ENCODE measurements at places on chromosomes 3 and 15.
A peak's percentile ranks its signal among the peaks of the same experiment; 100 is the strongest.

DNA sequence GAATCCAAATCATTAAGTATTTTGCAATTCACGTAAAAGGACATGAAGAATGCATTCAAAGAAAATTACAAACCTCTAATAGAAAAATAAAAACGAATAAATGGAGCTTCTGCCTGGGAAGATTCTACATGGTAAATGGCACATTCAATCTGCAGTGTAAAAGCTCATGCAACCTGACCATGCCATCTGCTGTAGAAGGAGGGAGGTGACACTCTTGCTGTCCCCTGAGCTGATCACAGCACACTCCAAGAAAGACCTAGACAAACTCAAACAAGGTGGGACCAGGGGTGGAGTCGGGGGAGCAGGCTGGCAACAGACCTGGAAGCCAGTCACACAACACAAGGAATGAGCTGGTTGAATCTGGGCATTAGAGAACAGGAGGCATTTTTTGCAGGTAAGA, 101.8 kb downstream of the BDH1 start:
- peak; percentile 16 for DNase-seq

DNA sequence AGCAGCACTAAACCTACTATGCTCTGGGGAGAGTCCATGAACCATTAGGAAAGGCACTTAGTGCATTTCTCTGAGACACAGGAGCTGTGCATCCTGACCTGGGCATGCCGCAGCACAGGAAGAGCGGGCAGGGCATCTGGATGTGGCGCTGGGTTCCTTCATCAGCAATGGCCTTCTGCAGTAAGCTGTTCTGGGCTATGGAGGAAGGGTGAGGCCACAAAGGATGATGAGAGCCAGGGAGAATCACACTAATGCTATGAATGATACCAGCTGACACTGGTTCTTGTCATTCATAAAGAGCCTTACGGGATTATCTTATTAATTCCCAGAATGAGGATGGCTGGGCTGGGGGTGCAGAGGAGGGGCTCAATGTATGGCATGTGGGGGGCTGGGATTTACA, 12.7 kb upstream of the SCN10A start:
- DNase-seq: no peak

- no peak for DNase-seq
Measured at GRCh38 chr15:48682942-48683651, 37.6 kb upstream of the FBN1 start.

GRCh38 chr3:126056681-126057500, 27.0 kb downstream of the SLC41A3 start:
- no peak for DNase-seq

- no peak for DNase-seq
Measured at GRCh38 chr15:39870537-39870936, 49.5 kb downstream of the GPR176 start.

- no peak for DNase-seq
Measured at GRCh38 chr3:46022909-46023785, 4.1 kb downstream of the XCR1 start.

GRCh38 chr3:180926526-180926925, 14.1 kb downstream of the FXR1 start:
- no peak for DNase-seq

GRCh38 chr3:33982269-33982798, 183.9 kb downstream of the PDCD6IP start:
- no peak for DNase-seq

DNA sequence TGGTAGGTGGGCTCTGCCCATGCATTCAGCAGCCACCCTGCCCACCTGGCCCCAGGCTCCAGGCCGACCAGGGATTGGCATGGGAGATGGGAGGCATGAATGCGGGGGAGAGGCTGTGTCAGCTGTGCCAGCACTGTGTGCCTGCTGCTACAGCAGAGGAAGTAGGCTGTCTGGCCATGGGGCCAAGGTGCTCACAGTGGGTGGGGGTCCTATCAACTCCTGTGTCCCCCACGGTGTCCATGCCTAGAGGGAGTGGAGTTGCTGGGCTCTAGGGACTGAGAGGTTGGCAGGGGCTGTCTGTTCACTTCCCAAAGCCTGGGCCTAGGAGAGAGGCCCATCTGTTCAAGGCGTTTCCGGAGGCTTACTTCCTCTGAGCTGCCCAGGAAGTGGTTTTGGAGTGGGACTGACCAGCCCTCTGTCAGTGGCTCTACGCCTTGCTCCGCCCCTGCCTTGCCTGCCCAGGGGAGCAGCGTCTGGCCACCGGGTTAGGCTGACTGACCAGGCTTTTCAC, 5.8 kb downstream of the PRKCD start:
- DNase-seq: no peak

DNA sequence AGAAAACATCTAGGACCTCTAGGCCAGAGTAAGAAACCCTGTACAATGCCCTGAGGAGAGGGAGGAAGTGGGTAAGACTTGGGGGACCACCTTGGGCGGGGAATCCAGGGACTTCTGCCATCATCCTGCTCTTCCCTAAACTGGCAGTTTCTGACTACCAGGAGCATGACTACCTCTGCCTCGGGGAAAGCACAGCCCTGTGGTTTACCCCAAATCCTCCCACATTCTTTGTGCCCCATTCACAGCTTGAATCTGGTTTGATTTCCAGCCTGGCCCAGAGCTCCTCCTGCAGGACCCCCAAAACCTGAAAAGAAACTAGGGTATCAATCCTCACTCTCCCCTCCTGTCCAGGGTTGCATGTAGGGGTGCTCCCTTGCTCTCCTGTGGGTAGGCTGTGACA, 4.7 kb downstream of the C3orf18 start:
- no peak for DNase-seq

- no peak for DNase-seq
Measured at GRCh38 chr3:60095516-60095915, 1045.7 kb upstream of the CFAP20DC start.

DNA sequence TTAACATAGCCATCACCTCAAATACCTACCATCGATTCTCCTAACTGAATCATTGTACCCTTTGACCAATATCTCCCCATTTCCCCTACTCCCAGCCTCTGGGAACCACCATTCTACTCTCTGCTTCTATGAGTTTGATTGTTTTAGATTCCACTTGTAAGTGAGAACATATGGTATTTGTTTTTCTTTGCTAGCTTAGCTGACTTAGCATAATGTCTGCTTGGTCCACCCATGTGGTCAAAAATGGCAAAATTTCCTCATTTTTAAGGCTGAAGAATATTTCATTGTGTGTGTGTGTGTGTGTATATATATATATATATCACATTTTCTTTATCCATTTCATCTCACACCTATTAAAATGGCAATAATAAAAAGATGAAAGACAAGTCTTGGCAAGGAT, 469.3 kb downstream of the FHIT start:
- no peak for DNase-seq

GRCh38 chr3:15929944-15930571, 132.3 kb upstream of the ANKRD28 start:
- DNase-seq: no peak

GRCh38 chr15:29844290-29844903, 22.1 kb upstream of the TJP1 start:
- DNase-seq: no peak

- no peak for DNase-seq
Measured at GRCh38 chr15:57057134-57057930, 138.9 kb downstream of the TCF12 start.

- DNase-seq: no peak
Measured at GRCh38 chr3:14373753-14374376, 28.5 kb upstream of the SLC6A6 start.

DNA sequence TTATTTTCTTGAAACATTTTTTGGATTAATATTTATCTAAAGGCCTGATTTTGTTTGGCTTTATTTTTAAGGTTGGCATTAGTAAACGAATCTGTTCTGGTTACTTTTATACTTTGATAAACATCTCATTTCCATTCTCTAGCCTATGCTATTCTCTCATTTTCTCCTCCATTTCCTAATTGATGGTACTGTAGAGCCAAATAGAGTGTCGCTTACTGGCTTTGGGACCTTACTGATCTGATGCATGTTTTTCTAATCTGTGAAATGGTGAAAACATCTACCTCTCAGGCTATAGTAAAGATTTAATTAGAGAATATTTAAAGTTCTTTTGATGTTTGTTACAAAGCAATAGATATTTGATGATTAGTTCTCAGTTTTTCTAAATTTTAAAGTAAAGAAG, 1.6 kb downstream of the LNP1 start:
- DNase-seq: no peak

DNA sequence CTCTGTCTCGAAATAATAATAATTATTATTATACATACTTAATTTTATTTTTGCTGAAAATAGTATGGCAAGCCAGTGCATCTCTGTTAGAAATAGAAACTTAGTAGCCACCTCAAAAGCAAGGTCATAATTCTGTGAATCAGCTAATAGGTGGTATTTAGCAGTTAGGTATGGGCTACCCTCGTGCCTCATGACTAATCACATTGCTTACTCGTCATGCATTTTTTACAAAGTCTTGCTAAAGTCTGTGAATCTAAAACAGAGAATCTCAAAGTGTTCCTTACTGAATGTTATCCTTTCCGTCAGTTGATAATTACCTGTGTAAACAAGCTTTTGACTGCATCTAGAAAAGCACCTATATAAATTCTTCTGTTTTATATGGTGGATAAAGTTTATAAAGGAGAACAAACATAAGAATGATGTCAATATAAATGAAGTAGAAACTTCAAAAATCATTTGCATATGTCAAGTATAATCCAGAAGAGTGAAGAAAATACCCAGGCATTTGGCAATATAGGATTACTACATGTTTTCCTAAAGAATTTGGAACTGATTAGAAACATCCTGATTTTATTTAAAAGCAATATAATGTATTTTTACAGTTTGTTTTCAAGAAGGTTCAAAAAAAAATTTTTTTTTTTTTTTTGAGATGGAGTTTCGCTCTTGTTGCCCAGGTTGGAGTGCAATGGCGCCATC, 6.2 kb downstream of the PPARG start:
- DNase-seq: no peak

DNA sequence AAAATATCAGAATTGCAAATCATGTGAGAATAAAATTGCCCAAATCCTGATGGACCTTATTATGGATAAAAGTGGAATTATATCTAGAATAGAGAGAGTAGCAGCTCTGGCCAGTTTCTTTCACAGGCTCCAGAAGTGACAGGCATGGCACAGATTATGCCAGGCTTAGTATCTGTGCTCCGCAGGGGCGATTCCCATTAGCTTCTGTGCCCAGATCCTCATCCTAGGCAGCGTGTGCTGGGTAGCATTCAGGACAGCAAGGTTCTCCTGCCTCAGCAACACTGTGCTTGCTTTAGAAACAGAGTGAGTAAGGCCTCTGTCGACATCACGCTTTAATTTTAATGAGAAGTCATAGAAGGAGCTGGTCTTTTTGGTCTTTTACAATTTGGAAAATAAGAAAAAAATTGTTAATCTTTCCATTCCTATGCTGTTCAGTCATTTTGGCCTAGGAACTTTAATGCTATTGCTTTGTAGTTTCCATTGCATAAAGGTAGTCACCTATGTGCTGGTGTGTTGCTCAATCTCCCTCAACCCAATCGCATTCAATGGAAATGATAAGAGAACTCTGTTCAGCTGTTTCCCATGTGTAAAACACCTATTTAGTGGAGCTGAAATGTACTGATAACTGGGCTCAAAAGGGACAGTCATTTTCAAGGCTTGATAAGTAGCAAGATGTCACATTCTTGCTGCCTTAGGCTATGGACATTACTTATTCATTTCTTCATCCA, 770.1 kb downstream of the AGBL1 start:
- no peak for DNase-seq

- DNase-seq: no peak
Measured at GRCh38 chr15:31337352-31338031, 10.9 kb downstream of the KLF13 start.

GRCh38 chr15:96670389-96670788, 339.9 kb downstream of the NR2F2 start:
- no peak for DNase-seq

DNA sequence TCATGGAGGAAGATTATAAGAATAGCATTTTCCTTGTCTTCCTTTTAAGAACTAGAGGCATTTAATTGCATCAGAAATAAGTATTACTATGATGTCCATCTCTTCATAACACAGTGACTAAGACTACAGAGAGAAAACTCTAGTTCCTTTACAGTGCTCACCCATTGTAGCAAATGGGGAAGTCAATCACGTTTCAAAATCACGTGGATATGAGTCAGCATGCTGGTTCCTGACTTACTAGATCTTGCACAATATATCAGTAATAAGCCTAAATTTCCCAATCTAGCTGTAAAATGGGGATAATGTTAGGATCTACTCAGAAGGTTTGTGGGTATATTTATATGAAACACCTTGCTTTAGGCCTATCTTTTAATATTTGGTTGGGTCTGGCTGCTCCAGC, 254.8 kb upstream of the EOMES start:
- no peak for DNase-seq

GRCh38 chr3:65672871-65673815, 365.6 kb downstream of the MAGI1 start:
- DNase-seq: peak; percentile 33

DNA sequence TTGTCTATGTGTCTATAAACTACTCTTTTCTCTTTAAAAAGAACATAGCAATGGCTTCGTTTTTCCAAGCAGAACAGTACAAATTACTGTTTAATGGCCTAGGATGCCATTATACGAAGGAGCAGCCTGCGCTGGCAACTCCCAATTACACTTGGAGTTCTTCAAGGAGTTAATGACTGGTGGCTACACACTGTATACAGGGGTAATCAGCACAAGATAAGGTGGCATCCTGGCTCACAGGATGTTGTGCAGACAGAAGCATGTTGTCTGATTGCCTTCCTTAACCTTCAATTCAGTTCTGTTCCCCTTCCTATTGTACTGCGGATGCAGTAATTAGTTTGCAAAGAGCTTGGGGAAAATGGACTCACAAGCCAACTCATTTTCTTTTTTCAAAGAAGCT, 250.7 kb upstream of the ROBO2 start:
- no peak for DNase-seq

DNA sequence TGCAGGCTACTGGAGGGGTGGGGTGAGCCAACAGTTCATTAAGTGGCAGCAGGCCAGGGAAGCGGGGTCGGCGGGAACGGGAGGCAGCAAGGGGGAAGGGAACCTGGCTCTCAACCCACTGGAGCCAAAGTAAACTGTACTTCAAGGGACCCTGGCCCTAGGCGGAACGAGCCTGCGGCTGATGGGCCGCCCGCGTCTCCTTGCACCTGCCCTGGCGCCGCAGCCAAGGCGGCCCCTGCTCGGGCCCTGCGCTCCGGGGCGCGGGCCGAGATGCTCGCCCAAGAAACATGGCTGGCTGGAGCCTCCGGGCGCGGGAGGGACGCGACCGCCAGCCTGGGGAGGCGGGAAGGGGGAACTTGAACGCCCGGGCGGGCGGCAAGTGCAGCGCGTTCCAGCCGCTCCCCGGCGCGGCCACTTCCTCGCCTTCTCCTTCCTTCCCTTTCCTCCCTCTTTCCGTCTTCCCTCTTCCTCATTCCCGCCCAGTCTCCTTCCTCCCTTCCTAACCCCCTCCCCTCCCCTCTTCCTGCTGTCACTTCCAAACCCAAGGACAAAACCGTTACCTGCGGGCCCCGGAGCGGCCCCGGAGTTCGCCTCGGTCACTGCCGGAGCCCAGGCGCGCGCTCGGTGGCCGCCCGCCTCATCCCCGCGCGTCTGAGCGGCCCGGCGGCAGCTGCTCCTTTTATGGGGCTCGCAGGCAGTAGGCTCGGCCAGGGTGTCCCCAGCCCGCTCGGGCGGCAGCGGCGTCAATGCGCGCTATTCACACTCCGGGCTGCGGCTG, 489.7 kb downstream of the MAGI1 start:
- DNase-seq: no peak

GRCh38 chr15:40940296-40940801, 11.2 kb downstream of the DLL4 start:
- DNase-seq: no peak

GRCh38 chr15:27133249-27133648, 162.3 kb downstream of the GABRG3 start:
- DNase-seq: no peak

GRCh38 chr15:91104111-91104510, 4.1 kb downstream of the SV2B start:
- no peak for DNase-seq

GRCh38 chr3:125351814-125352456, 23.2 kb downstream of the ZNF148 start:
- DNase-seq: no peak

Data from NCI-H1105 treated with DMSO at 0.1 percent for 48 hours (cell line).